Stimulated activated CD8-positive, alpha-beta memory T cell treated with anti-CD3 and anti-CD28 coated beads, Interleukin-2, amount 100 ng/mL, for 48 hours (primary cell): ENCODE measurements at places on chromosomes 6 and 20.

DNA sequence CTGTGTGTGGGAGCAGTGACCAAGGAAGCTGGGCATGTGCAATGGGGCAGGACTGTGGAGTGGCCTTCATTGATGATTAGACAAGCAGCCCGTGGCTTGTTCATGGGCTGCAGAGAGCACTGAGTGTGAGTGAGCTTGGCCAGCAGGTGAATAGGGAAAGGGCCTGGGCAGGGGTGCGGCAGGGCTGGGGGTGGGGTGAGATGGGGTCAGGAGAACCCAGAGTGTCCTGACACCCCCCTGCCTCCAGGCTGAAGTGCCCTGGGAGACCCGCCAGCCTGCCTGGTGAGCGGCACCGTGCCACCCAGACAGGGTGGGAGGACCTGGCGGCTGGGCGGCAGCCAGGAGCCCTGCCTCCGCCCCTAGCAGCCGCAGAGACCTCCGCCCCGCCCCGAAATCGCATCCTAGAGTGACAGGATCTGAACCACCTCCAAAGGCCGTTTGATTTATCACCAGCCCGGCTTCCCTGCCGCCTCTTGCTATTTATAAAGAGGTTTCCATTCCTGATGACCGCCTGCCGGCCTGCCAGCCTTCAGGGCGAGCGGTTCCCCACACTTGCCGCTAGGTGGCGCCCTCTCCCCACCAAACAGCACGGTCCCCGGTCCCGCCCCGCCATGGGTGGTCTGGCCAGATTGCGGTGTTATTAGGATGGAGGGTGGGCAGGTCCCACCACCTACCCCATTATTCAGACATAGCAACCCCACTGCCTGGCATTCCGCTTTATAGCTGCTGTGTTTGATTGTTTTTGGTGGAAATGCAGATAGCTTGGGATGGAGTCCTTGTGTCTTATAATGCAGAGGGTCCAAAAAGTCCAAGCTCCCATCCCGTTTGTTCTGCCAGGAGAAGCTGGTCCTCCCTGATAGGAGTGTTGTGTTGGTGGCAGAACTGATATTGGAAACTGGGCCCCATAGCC, 3.5 kb downstream of the MYLK2 start:
- peak; percentile 59 for DNase-seq

- DNase-seq: no peak
Measured at GRCh38 chr6:107488174-107488874, 1.6 kb upstream of the SOBP start.

DNA sequence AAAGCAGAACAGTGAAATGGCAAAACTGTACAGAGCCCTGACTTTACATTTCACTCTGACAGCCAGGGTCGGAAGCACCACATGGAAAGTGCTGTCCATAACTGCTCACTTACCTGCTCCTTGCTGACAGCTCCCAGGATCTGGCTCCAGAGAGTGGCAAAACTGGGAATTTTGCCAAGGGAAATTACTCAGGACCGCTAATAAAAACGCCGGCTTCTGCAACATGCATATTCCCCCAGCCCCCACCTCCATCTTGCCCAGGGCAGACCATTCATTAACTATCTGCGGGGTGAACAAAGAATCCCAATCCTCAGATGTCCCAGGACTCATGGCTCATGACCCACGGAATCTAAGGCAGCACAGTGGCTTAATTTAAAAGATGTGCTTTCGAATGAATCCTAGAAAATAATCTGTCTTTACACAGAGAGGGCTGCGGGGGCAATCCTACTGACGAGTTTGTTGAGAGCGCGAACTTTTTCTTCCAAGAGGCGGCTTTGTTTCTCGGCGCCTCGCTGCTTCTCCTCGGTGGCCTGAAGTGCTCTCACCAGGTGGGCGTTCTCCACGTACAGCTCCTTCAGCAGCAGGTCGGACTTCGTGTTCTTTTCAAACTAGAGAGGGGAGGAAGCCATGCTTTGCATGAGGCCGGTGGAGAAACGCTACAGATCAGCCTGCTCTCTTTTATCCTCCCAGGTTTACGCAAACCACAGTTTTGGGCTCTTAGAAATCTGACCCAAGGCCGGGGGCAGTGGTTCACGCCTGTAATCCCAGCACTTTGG, 45.8 kb downstream of the GINS1 start:
- no peak for DNase-seq

DNA sequence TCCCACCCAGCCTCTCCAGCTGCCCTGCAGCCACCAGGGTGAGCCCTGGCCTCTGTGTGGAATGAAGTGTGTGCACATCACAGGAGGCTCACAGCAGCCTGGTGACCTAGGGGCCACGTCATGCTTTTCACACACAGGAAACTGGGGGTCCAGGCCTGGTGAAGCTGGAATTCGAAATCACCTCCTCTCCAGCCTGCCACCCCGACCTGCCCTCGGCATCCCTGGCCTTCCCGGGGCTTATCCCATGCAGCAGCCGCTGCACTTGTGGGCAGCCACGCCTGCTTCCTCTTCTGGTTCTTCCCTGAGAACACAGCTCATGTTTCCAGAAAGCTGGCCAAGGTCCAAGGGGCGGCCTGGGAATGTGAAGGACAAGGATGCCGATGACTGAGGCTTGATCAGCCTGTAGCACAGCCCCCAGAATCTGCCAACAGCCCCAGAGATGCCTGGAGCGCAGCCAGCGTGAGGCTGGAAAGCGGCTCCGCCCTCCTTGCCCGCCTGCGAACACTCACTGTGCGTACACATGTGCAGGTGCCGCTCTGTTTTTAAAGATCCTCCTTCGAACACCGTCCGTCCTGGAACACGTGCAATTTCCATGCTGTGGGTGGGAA, 4.2 kb upstream of the NTSR1 start:
- DNase-seq: no peak

GRCh38 chr6:124999105-124999764, 37.0 kb downstream of the RNF217 start:
- DNase-seq: no peak

DNA sequence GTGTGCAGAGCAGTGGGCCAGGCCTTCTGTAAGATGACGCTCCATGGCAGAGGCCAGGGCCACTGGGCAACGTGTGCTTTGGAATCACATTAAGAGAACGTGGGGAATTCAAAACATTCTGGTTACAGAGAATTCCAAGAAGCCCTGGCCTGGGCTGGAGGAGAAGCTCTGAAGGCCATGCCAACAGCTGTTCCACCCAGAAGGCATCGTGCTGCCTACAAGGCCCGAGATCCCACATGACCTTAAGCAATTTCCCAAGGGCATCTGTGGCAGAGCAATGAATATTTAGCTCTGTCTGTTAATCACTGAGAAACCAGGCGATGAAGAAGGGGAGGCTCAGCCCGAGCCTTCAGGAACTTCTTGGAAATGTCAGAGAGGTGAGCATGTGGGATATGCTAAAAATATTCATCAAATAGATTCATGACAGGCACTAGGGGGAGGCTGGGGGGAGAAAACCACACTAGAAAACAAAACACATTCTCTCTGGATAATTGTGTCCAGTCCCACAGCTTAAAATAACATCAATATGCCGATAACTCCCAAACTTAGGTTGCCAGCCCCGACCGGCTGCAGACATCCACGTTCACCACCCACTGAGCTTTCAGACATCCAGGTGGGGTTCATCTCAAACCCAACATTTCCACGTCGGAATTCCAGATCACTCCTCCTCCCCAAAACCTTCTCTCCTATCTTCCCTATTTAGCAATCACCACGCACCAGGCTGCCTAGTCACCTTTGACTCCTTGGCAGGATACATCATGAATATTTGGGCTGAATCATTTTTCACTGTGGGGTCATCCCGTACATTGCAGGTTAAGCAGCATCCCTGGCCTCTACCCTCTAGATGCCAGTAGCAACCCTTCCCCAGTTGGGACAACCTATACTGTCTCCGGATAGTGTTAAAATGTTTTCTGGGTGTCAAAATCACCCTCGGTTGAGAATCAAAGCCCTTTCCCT, 6.6 kb downstream of the SULF2 start:
- no peak for DNase-seq

DNA sequence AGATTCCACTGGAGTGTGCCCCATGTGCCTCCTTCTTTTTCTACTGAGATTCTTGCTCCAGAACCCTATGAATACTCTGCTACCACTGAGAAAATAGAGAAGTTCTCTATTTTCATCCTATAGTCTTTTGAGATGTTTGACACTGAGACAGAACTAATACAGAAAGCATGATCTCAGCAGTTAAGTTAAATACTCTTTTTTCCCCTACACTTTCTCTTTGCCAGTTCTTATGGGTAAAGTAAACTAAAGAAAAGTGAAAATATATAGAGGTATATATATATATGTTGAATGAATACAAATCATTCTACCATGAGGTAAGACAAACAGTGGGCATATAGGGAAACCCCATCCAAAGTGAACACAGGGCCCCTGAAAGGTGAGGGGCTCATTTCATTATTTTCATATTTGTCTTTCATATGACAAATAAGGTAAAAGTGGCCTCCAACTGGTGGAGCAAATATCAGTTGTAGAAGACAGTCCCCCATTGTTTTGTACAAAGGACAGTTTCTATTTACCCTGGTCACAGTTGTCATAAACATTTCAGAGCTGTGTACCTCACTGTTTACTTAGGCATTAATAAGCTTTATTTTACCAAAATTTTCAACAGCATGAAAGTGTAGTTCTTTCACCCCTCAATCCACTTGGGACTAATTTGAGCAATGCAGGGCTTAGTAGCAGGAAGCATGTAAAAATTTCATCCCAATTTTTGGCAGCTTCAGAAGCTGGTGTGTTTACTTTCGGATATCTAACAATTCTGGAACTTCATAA, 188.3 kb upstream of the MARCKS start:
- DNase-seq: no peak
